ENCODE measurements at places on chromosomes 5 and 9.

- DNase-seq = no peak
Measured at GRCh38 chr9:137395666-137396010, 27.3 kb downstream of the EXD3 start.

DNA sequence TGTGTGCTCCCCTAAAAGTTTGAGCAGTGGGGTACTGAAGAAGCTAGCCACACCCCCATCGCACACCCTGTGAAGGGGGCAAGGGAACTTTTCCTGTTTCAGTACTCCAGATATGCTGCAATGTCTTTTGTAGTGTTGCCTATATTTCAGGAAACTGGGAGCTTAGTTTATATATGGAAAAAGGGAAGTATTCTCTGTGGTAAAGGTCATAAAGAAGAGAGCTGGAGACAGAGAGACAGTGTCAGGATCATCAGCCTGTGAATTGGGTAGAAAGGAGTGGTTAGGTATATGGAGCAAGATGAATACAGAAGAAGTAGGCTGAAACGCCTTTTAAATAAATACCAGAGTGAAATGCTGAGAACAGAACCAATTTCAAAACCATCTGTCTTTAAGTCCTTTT lies 82.2 kb upstream of the C9orf72 start:
- DNase-seq = no peak

DNA sequence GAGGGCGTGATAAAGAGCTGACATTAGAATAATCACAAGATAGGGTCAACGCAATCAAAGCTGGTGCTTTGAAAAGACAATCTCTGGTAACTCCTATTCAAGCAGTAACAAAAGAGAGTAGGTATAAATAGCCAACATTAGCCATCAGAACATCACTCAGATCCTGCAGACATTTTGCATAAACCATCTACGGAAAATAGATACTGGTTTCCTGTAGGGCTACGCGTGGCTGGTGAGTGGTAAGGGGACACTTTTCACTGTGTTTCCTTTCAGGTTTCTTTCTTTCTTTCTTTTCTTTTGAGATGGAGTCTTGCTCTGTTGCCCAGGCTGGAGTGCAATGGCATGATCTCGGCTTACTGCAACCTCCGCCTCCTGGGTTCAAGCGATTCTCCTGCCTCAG lies 22.3 kb downstream of the TTF1 start:
- no peak for DNase-seq

DNA sequence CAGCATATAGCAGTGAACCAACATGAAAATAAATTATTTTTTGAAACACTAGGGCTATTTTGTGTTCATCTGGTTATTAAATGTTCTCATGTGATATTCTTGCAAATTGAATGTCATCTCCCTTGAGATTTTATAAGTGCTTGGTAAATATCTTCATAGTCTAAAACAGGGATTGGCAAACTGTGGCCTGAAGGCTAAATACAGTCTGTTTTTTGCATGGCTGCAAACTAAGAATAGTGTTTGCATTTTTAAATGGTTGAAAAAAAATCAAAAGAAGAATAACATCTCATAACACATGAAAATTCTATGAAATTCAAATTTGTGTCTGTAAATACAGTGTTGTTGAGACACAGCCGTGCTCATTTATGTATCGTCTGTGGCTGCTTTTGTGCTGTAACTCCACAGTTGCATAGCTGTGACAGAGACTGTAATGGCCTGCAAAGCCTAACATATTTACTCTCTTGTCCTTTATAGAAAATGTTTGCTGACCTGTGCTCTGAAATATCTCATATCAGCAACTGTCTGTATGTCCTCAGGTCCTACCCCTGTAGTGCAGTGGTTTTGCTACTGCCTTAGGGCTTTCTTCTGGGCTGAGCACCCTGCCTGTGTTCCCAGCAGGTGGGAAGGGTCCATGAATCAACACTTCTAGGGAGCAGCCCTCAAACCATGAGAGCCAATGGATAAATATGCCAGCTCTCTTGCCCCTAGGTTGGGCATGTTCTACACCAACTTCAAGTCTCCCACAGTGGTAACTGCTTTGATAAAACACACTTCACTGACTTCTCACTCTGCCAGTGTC lies 41.7 kb upstream of the ARRDC3 start:
- no peak for DNase-seq

DNA sequence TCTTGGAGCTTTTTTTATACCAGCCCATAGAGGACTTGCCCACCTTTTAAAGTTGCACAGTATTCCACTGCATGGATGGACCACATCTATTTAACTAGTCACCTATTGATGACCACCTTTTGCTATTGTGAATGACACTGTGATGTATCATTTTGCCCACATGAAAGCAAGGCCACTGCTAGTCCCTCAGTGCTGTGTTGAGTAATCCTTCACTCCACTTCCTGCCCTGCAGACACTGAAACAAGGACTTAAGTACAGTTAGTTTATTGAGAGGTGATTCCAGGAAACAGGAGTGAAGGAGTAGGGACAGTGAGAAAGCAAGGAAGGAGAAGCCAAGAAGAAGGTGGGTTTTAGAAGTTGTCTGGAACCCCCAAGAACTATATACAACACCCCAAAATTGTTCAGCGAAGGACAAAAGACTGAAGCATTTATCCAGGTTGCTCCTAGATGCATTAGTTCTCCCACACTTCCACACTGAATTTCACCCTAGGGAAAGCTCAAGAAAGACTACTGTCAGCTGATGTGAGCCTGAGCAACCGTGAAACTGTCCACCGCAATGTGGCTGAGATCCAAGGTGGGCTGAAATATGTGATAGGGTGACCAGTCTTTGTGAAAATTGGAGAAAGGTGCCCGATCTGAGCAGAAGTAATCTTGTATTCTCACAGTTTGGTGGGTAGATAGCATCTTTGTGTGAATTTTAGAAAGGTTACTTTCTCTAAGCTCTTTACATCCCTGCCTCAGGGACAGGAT lies 45.2 kb upstream of the ANKRD31 start:
- DNase-seq = no peak

- peak; percentile 4 for DNase-seq
Measured at GRCh38 chr5:19927919-19928318, 60.1 kb downstream of the CDH18 start.
